ENCODE measurements at places on chromosomes 11 and 22.

DNA sequence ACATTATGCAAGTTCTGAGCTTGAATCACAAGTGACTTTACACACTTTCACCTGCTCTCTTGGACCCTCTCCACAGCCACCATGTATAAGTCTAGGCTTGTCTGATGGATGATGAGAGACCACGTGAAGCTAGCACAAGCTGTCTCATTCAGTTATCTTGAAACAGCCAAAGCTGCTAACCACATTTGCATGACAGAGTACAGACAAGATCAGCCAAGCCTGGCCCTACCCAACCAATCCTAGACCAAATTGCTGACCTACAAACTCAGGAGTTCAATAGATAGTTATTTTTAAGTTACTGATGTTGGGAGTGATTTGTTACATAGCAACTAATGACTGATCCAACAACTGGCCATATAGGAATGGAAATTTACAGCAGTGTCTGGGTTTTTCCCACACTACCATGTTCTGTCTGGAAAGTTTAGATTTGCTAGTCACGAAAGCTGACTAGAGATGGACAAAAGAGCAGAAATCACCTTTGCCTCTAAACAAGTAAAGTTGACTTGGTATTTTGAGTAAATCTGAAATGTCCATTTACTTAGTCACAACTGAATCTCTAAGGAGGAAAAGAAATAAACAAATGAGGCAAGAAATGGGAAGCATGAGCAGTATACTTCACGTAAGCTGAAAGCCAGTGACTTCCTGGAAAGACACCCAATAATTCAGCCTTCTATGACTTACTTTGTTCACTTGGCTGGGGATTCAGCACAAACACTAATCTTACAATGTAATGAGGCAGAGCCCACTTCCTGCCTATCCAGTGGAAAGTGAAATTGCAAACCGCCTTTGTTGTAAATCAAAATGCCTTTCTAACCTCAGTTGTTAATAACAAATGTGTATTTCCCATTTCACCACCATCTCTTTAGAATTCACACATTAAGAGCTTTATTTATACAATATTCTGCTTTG, 101.7 kb downstream of the FAM181B start:
- DNase-seq, result no peak

DNA sequence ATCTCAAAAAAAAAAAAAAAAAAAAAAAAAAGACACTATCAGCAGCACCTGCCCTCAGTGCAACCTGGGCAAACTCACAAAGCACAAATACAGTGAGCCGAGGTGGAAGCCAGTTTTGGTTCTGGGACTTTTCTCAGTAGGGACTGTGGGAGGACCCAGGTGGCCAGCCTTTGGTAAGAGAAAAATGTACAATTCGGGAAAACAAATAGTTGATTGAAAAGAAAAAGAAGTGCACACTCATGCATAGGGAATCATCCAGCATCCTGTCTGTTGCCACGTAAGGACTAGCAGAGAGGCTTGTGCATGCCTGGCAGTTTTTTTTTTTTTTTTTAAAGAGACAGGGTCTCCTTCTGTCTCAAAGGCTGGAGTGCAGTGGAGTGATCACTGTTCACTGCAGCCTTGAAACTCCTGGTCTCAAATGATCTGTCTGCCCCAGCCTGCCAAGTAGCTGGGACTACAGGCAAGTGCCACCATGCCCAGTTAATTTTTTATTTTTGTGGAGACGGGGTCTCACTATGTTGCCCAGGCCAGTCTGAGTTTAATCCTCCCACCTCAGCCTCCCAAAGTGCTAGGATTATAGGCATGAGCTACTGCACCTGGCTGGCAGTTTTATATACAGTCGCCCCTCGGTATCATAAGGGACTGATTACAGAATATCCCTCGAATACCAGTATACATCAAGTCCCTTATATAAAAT, 36.7 kb downstream of the TPST2 start:
- DNase-seq, result no peak

GRCh38 chr22:37618072-37618656, 9.5 kb downstream of the GGA1 start:
- no peak for DNase-seq

DNA sequence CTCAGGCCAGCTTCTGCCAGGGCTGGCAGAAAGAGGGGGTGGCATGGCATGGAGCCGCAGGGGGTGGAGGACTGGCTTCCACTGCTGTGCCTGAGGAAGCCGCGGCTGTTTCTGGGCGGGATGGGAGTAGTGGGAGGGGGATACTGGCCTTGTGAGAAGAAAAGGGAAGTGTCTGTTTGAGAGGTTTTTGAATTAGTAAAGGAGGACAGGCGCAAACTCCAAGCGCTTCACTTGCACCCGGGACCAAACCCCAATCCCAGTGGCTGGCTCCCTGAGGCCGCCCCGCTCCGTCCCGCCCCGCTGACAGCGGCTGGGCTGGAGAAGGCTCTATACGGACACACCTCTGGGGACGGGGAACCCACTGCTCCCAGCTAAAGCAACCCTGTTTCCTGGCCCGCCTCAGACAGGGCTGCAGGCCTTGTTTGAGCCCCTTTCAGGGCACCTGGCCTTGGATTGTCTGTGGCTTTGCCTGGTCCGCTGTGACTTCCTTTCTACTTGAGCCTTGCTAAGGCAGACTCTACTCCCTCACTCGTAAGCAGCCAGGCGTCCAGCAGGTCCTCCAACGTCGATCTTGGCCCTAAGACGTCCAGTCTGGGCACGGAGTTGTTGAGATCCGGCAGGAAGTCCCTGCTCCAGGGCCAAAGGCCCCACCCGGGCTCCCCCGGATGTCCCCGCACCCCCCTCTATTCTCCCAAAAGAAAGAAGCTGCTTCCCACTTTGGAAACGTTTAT, 2.2 kb downstream of the APOA1 start:
- DNase-seq, result no peak

GRCh38 chr11:76745561-76746207, 37.5 kb upstream of the TSKU start:
- DNase-seq, result no peak
